Gastroesophageal sphincter (tissue), 4 donors: ENCODE measurements at places on chromosomes 7 and 10.

DNA sequence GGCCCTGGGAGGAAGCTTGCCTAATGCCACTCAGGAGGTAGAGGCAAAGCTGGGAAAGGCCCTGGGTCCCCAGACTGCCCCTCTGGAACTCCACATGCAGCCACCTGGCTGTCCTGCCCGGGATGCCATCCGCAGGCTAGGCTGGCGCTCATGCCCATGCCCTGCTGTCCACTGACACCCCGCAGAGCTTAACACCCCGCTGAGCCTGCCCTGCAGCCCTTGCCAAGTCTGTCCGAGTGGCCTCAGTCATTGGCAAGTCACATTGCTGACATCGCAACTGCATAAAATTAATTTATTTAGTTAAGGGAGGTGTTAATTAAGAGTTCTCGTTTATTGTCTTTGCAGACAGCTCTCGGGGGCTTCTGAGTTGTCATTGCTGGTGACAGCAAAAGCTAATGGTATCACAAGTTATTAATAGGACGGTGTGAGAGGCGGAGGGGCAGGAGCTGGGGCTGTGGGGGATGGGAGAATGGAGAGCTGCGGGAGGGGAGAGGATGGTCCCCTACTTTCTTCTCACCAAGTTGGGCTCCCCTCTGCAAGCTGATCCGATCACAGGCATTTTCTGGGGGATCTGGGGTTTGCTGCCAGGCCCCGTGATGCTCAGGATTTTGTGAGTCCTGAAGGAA lies 55.6 kb upstream of the PCBD1 start:
- no peak for ATAC-seq

DNA sequence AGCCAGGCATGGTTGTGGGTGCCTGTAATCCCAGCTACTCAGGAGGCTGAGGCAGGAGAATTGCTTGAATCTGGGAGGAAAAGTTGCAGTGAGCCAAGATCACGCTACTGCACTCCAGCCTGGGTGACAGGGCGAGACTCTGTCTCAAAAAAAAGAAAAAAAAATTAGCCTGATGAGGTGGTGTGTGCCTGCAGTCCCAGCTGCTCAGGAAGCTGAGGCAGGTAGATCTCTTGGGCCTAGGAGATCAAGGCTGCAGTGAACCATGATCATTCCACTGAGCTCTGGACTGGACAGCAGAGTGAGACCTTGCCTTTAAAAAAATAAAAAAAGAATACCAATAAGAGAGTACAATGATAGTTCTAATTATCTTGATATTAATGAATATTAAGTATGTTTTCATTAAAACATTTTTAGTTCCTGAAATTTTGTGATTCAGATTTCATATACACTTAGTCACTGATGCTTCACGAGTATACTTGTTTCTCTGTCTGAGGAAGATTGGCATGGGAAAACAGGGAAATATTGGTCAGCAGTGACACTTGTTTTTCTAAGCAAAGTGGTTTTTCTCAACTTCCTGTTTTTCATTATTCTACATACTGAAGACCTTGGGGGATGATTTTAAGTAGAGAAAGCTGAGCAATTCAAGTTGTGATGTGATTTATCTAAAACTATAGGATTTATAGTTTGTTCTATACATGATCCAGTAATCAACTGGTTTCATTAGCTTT lies 76.8 kb downstream of the ADK start:
- ATAC-seq: no peak

GRCh38 chr7:55072251-55072650 lies 53.4 kb downstream of the EGFR start:
- ATAC-seq: no peak

- ATAC-seq: peak; percentile 77
These were observed at the start of gene CNNM1 for GRCh38 chr10:99329304-99329553. Gene CNNM1, plus strand, starts transcription at chr10:99329356. Its CDS starts 32 bp downstream, at chr10:99329388.

- no peak for ATAC-seq
These were observed 128.8 kb upstream of the SMIM30 start for GRCh38 chr7:113247198-113247597.

DNA sequence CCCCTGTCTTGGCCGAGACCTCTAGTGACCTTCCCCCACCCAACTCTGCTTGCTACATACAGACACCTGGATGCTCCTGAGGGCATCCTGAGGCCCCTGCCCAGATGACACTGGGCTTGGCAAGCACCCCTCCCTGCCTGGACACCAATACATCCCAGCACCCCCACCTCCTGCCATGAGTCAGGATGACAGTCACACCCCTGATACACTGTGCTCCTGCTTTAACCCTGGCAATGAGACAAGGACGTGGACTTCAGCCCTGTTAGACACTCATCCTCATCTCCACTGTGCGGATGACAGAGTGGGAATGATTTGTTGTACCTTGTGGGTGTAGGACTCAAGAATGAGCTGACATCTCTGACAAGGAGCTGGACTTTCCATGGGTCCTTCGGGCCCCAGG lies 186.3 kb upstream of the ADCY1 start:
- ATAC-seq: no peak

- ATAC-seq: no peak
These were observed 10.4 kb downstream of the NUB1 start for GRCh38 chr7:151351967-151352366.

GRCh38 chr10:14673189-14673861 lies 101.4 kb downstream of the FAM107B start:
- ATAC-seq: no peak

- ATAC-seq: no peak
These were observed 183.0 kb upstream of the ANK3 start for GRCh38 chr10:60572511-60573194.

DNA sequence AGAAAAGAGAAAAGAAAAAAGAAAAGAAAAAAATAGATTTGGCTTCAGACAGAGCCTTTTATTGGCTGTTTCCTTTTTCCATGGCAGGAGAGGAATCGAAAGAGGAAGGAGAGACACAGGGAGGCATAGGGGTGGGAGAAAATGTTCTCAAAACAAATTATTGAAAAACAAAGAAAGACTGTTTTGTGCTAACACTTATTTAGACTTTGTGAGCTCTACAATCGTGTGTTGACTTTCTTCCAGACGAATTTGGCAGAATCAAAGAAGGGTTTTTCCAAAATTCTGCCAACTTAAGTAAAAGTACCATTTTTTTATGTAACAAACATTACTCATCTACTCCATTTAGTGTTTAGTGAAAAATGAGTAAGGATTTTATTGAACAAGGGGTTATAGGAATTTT lies 982.2 kb downstream of the REEP3 start:
- no peak for ATAC-seq

DNA sequence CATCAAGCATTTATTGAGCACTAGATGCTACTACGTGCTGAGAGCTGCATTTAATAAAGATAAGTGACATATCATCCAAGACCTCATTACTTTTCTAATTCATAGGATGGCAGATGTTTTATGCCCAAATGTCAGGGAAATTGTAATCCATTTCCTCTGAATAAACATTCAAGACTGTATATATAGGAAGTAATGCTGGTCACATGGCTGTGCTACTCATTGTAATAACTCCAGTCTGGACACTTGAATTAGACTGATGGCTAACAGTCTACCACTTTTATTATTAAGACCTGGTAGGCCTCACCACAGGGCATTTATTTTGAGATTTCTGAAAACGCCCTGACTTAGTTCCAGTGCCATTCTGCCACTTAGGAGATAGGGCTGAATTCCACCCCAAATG lies 36.6 kb downstream of the PIK3AP1 start:
- no peak for ATAC-seq

- no peak for ATAC-seq
These were observed 373.2 kb upstream of the PODXL start for GRCh38 chr7:131929632-131930031.

GRCh38 chr7:44287488-44288380 lies 37.7 kb downstream of the CAMK2B start:
- no peak for ATAC-seq

DNA sequence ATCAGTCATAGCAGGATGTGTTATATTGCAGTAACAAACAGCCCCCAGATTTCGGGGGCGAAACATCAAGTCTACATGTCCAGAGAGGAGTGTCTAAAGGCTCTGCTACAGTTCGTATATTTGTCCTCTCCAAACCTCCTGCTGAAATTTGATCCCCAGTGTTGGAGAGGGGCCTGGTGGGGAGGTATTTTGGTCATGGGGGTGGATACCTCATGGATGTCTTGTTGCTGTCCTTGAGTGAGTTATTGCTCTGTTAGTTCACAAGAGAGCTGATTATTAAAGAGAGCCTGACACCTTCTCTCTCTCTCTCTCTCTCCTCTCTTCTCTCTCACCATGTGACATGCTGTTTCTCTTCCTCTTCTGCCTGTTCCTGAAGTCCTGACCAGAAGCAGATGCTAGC lies 343.7 kb downstream of the TCERG1L start:
- ATAC-seq: no peak

GRCh38 chr7:47142169-47142866 lies 439.6 kb downstream of the TNS3 start:
- no peak for ATAC-seq

DNA sequence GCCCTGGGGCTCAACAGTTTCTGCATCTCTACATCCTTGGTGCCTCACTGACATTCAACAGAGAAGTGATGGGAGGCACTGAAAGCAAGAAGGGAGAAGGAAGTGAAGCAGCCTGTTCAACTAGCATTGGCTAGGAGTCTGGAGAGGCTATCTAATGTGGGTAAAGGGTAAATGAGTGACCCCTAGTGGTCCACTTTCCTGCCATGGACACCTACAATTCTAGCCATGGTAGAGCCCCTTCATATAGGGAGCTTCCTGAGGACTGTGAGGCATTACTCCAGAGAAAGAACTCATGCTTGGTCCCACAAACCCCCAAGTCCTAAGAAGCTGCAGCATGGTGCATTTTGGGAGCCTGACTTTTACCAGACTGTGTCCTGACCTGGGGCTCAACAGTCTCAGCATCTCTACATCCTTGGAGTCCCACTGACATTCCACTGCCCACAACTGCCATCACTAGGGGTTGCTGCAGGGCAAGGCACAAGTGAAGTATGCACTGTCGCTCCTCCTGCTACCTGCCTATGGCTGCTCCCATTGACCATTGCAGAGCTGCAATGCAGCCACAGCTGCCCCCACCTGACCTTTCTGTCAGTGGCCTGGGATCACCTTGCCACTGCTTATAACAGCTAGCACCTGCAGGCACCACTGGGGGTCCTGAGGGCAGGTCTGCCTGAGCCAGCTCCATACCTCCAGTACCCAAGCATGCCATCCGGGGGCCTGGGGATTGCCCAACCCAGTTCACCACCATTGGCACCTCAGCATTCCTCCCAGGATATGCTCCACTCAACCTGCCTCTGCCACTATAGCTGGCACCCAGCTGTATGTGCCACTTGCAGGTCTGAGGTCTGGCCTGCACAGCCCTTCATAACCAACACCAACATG lies 44.1 kb upstream of the CDK6 start:
- ATAC-seq: peak; percentile 39

GRCh38 chr10:112832361-112832878 lies 117.6 kb upstream of the TCF7L2 start:
- no peak for ATAC-seq

GRCh38 chr7:65459438-65459837 lies 85.8 kb downstream of the ZNF92 start:
- ATAC-seq: no peak

- no peak for ATAC-seq
These were observed 307.4 kb upstream of the ZMIZ1 start for GRCh38 chr10:78761311-78761781.

- no peak for ATAC-seq
These were observed 10.3 kb upstream of the DNAAF5 start for GRCh38 chr7:716222-716621.

- ATAC-seq: no peak
These were observed 567.8 kb downstream of the IPMK start for GRCh38 chr10:57699944-57700343.

- ATAC-seq: no peak
These were observed 14.3 kb upstream of the DMBT1 start for GRCh38 chr10:122546242-122546641.

- ATAC-seq: no peak
These were observed 151.5 kb downstream of the ANK3 start for GRCh38 chr10:60237977-60238758.
